ENCODE measurements at places on chromosomes 6 and 20. TPM values are rescaled to one million over a fixed set of nuclear protein-coding genes. Genes with fewer than 3 reads are reported as not detected.

- DNase-seq: no peak
Measured at GRCh38 chr6:142241061-142241460, 60.7 kb upstream of the ADGRG6 start.

GRCh38 chr6:33168639-33169038 is 23.6 kb downstream of the COL11A2 start:
- DNase-seq: no peak

GRCh38 chr6:43842231-43842794 is 72.3 kb downstream of the VEGFA start:
- no peak for DNase-seq

DNA sequence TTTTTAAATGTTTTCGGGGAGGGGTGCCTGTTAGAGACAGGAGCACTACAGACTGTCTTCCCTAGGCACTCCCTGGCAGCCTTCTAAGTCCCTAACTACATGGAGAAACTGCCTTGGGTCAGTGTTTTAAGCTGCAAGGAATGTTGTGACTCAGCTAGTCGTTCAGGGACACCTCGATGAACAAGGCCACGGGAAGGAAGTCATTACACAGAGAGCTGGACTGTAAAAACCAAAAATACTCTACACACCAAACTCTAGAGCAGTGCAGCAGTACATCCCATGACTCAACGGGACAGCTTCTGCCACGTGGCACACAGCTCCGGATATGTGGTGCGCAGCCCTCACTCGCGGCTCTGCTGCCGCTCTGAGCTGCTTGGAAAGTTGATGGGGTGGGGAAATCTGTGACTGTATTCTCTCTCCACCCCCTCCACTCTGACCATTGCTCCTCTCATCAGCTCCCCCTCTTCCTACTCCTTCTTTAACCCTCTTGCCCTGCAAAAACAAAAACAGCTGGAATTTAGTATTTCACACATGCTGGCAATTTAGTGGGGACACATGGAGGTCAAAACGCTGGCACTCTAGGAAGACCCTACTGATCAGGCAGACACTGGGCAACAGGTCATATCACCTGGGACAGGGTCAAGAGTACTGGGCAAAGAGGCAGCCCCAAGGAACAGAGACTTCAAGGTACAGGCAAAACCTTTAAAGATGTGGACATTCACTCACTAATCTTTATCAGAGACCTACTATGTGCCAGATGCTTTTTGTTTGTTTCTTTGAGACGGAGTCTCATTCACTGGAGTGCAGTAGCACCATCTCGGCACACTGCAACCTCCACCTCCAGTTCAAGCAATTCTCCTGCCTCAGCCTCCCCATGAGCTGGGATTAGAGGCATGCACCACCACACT is 10.9 kb upstream of the LPIN3 start:
- peak; percentile 99 for DNase-seq

EYS gene
- total RNA-seq: not detected

- DNase-seq: no peak
Measured at GRCh38 chr6:91267246-91267645, 680.4 kb upstream of the MAP3K7 start.

PRELID3B gene
- total RNA-seq: 79.3 TPM

GRCh38 chr20:51634257-51634656 is 91.7 kb upstream of the NFATC2 start:
- peak; percentile 7 for DNase-seq

DNA sequence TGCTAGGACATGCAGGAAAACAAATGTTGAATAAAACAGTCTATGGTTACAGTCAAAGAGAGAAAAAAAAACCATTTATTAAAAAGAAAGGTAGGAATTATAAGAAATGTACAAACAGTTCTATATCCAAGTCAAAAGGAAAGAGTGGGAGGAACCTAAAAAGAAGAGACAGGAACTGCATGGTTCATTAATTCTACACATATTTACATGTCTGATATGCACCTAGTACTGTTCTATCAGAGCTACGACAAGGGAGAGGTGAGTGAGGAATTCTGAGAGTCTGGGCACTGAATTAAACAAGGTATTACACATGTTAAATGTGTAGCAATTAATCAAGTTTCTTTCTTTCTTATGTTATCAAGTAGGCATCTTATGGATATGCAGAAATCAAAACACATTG is 41.9 kb downstream of the SYCP2 start:
- DNase-seq: no peak

DNA sequence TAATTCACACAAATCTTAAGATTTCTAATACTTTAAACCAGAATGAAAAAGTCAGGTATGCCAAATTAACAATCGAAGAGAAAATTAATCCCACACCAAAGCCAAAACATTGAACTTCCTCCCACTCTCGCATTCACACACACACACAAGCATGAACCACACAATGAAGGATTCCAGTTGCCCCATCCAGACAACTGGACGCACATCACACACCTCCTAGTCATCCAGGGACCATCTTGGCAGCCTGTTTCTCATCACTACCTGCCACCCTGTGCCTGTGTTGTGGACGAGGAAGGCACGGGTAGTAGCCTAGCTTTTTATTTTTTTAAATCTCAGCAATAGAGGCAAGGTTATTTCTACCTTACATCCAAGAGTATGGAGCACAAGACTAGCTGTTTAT is 15.2 kb downstream of the B4GALT5 start:
- no peak for DNase-seq

TRIM40 gene
- not detected for total RNA-seq
